ENCODE measurements at places on chromosomes 2 and 18.

DNA sequence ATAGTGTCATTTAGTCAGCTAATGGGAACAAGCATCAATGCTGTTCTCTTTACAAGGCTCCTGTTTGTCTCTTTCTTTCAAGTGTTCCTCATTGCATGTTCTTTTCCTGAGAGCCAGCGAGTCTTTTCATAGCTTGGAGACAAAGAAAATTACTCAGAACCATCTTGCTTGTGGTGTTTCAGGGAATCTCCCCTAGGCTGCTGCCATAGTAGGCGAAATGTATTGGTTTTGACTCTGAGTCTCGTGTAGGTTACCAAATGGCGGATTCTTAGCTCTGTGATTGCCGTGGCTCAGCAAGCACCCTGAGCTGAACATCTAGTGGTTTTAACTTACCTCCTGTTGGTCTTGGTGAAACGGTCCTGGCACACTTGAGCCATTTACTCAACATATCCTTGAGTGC, 68.7 kb downstream of the RHBDD1 start:
- peaks cover 26% of the 10 kb centered on the region for H3K4me1 ChIP-seq
- no peak for DNase-seq
- H3K4me3 ChIP-seq, result no peak overlapping the region
- peaks cover 4% of the 10 kb centered on the region for H3K36me3 ChIP-seq
- no peaks in the 10 kb centered on the region for H3K27me3 ChIP-seq

- H3K36me3 ChIP-seq, result no peaks in the 10 kb centered on the region
- no peak overlapping the region for H3K4me3 ChIP-seq
- no peaks in the 10 kb centered on the region for H3K27me3 ChIP-seq
- peak overlapping the region; percentile 76 for H3K27ac ChIP-seq
- peaks cover 34% of the 10 kb centered on the region for H3K4me1 ChIP-seq
Measured at GRCh38 chr2:146981921-146982320, 862.9 kb upstream of the ACVR2A start.

- no peak for DNase-seq
- peaks cover 3% of the 10 kb centered on the region for H3K4me1 ChIP-seq
- H3K4me3 ChIP-seq, result no peak overlapping the region
- H3K27me3 ChIP-seq, result no peaks in the 10 kb centered on the region
- H3K27ac ChIP-seq, result no peak overlapping the region
Measured at GRCh38 chr2:174529916-174530315, 43.1 kb upstream of the GPR155 start.

- H3K27me3 ChIP-seq, result no peaks in the 10 kb centered on the region
- H3K27ac ChIP-seq, result no peak overlapping the region
- H3K4me3 ChIP-seq, result no peak overlapping the region
- H3K36me3 ChIP-seq, result no peaks in the 10 kb centered on the region
- DNase-seq, result no peak
Measured at GRCh38 chr18:26926066-26926675, 60.7 kb upstream of the AQP4 start.

DNA sequence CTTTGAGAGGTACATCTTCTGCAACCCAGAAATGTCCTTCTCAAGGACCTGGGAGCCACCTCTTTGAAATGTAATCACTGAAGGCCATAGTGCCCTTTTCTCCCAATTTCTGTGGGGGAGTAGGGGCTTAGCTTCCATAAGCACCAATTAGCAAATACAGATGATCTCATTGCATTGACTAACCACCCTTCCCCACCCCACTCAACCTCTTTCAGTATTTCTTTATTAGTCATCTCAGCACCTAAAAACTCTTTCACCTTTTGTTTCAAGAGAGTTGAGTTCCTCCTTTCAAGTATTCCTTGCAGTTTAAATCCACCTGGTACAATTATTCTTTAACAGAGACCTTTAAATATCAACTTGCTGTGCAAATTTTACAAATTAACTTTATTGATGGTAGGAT, 1011.8 kb upstream of the CDH2 start:
- H3K27me3 ChIP-seq, result no peaks in the 10 kb centered on the region
- H3K4me3 ChIP-seq, result no peak overlapping the region
- no peak for DNase-seq
- peaks cover 16% of the 10 kb centered on the region for H3K4me1 ChIP-seq
- peak overlapping the region; percentile 33 for H3K27ac ChIP-seq
- H3K36me3 ChIP-seq, result no peaks in the 10 kb centered on the region

- no peaks in the 10 kb centered on the region for H3K4me1 ChIP-seq
- no peaks in the 10 kb centered on the region for H3K27me3 ChIP-seq
Measured at GRCh38 chr2:116411211-116411610, 1403.3 kb upstream of the DDX18 start.

DNA sequence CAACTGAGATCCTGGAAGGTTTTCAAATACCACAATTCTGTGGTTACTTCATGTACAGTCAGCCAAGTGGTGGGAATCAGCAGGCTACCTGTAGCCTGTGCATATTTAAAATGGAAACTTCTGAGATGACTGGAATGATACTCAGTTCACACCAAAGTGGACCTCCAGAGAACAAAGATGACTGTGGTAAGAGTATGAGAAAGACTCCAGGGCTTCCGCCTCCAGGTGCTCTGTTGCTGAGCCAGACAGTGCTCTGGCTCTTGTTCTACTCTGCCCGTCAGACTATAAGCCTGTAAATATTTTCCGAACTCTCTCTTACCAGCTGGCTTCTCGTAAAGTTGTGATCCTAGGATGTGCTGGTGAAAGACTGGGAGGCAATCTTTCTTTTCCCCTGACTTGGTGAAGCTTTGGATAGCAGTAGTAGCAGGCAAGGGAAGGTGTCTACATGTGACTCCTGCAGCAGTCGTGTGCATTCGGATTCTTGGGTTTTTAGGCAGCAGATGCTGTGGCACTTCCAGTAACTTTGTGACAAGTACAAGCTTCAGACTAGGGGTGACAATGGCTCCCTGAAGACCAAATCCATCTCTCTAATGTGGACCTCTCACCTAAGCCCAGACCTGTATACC, 23.1 kb downstream of the ST3GAL5 start:
- H3K27ac ChIP-seq, result no peak overlapping the region
- H3K4me3 ChIP-seq, result no peak overlapping the region
- no peaks in the 10 kb centered on the region for H3K4me1 ChIP-seq
- no peaks in the 10 kb centered on the region for H3K27me3 ChIP-seq
